ENCODE measurements at places on chromosomes 7 and 10.

DNA sequence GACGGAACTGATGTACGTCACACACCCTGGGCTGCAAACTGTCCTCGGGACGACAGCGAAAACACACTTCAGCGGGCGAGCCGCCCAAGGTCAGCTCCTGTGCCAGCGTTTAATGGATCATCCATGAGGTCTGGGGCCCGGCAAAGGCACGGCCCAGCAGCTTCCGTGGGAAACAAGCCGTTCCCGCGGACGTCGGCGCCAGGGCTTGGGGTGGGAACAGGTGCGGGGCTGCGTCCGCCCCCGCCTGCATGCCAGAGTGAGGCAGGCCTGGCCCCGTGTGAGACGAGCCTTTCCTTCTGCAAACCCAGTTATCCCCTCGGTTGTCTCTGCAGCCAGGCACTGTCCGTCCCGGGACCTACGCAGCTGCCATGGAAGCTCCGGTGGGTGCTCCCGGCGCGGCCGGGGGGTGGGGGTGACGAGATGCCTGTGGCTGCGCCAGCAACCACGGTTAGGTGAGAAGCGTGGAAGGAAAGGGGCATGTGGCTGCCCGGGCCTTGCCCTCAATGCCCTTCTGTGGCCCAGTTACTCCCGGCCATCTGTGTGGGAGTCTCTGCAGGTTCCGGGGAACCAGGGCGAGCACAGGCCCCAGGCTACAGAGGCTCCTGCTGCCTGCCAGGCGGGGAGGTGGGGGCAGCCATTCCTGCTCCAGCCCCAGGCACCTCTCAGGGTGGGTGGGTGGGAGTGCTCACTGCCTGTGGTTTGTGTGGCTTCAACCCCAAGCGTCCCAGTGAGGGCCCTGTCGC is 42.2 kb upstream of the PDGFA start:
- DNase-seq: no peak

- no peak for DNase-seq
Observed at GRCh38 chr7:111919631-111920179, 286.5 kb downstream of the DOCK4 start.

- no peak for DNase-seq
Observed at GRCh38 chr7:101680406-101681145, 51.5 kb upstream of the MYL10 start.

DNA sequence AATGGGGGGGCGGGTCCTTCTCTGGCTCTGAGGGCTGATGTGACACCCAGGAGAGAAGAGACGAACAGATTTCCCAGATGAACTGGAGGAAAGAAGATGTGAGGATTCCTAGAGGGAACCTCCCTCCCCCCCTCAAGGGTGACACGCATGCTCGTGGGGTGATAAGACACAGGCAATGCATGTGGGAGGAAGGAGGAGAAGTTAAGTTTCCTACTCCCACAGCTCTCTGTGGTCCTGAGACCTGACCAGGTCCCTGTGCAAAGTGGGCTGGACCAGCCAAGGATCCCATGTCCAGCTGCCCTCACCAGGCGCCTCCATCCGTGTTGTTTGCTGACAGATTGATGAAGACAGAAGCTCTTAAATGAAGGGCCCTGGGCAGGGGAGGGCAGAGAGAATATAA is 112.6 kb downstream of the SH3PXD2A start:
- DNase-seq: no peak

GRCh38 chr10:8304861-8305260 is 250.4 kb downstream of the GATA3 start:
- DNase-seq: no peak

DNA sequence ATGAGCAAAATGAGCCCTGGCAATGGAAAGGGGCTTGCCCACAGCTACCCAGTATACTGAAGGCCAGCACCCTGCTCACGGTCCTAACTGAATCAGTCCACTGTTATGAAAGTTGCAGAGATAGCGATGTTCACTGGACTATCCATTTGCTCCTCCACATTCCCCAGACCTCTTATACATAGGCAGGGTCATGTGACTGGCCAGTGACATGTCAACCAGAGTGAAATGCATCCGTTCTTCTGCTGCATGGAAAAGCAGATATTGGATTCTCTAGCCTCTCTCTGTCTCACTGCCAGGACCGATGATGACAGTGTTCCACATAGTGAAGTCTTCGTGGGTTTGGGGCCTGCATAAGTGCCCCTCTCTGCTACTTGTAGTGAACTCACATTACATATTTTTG is 503.4 kb downstream of the RPS24 start:
- no peak for DNase-seq
